ENCODE measurements at places on chromosomes 4 and X.

GRCh38 chr4:85688055-85688740 is 213.2 kb downstream of the ARHGAP24 start:
- DNase-seq = no peak

DNA sequence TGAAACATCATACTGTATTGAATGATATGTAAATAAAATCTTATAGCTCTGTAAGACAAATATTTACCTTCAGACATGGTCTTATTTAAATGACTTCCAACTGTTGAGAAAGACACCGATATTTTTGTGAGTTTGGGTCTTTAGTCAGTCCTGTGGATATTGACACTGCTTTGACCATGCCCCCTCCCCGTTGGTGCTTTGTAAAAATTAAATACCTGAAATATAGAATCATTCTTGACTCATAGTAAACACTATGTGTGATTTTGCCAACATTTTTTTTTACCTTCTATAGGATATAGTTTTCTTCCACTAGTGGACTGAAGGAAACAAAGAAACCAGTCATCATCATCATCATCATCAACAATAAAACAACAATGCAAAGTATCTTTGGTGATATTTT is 114.3 kb upstream of the HS3ST1 start:
- DNase-seq = no peak

- DNase-seq = no peak
These were observed 1577.7 kb upstream of the TENM3 start for GRCh38 chr4:180665481-180665880.

DNA sequence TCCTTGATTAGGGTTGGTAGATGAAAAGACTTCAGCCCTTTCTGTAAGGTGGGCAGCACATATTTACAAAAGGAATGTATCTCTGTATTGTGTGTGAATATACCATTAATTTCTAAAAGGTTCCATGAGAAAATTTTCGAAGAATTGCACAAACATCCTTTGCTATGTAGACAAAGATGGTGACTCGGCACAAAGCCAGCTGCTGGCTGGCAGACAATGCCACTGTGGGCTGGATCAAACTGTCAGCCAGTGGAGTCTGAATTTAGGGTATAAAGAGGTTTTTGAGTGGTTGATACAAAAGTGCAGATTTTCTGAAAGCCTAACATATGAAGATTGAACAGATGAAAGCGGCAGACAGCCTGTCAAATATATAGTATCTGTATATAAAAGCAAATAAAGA is 5.6 kb upstream of the TXK start:
- no peak for DNase-seq

- no peak for DNase-seq
These were observed 8.2 kb downstream of the TNIP3 start for GRCh38 chr4:121155893-121156292.

DNA sequence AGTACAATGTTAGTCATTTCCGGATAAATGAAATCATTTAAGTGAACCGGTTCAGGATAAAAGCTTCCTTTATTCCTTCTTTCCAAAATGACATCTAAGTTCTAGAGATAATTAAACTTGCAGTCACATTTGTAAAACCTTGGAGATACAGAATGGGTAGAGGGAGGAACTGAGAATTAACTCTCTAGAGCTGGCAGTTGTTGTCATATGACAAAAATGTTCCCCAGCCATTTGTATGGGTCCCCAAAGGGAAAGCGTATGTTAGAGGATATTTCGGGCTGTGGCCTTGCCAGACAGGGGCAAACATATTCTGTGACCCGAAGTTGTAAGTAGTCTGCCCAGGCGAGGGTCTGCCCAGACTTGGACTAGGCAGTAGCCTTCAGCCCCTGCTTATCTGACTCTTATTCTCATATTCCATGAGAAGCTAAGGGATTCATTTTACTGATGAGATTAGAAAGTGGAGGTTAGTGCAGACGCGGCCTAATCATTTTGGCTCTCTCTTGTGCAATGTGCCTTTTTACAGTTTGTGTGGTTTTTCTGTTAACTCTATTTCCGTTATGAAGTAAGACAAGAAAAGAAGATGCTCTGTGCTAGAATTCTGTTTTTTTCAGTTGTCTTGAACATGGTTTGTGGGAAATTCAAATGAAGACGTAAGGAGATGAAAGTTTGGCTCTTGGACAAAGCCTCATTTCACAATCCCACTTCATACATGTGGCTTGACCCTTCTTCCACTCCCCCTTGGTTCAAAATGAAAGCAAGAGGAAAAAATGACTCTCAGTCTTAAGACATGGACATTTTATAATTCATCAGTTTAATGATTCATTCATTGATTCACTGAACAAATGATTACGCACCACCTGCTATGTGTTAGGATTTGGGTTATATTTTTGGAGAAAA is 2394.2 kb upstream of the AGA start:
- DNase-seq = no peak

- no peak for DNase-seq
These were observed 28.9 kb downstream of the CYTL1 start for GRCh38 chr4:4990329-4990728.

- DNase-seq = no peak
These were observed 240.2 kb upstream of the GRIA3 start for GRCh38 chrX:122943918-122944317.

DNA sequence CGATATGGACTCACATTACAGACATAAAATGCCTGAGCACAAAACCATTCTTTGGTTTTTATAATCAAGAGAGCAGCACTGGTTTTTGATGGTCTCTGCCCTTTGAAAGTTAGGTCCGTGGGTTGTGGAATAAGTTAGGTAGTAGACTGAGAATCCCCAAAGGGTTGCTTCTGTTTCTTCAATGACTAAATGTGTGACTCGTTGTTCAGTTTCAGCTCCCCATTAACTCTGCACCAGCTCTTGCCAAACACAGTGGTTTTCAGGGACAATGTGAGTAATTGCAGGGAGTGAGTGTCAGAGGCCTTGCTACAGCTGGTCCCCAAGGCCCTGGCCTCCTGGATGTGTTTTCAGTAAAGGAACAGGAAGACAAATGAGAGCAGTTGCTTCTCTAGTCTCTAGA is 24.8 kb downstream of the SMIM20 start:
- DNase-seq = no peak

- DNase-seq = no peak
These were observed 9.5 kb upstream of the NAAA start for GRCh38 chr4:75950213-75950815.

DNA sequence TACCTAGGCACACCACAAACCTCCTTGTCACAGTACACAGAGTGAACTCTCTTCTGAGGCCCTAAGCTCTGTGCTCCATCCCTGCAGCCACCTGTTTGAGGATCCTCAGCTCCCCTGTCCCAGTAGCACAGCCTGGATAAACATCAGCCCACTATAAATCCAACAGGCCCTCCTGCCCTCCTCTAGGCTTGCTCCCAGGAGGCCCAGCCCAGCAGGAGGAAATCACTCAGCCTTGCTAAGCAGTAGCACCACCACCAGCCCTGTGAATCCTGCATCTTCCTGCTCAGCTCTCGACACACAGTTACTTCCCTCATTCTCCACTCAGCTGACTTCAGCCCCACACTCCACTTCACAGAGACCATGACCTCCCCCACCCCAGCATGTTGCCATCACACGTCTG is 273.9 kb downstream of the BCOR start:
- no peak for DNase-seq

DNA sequence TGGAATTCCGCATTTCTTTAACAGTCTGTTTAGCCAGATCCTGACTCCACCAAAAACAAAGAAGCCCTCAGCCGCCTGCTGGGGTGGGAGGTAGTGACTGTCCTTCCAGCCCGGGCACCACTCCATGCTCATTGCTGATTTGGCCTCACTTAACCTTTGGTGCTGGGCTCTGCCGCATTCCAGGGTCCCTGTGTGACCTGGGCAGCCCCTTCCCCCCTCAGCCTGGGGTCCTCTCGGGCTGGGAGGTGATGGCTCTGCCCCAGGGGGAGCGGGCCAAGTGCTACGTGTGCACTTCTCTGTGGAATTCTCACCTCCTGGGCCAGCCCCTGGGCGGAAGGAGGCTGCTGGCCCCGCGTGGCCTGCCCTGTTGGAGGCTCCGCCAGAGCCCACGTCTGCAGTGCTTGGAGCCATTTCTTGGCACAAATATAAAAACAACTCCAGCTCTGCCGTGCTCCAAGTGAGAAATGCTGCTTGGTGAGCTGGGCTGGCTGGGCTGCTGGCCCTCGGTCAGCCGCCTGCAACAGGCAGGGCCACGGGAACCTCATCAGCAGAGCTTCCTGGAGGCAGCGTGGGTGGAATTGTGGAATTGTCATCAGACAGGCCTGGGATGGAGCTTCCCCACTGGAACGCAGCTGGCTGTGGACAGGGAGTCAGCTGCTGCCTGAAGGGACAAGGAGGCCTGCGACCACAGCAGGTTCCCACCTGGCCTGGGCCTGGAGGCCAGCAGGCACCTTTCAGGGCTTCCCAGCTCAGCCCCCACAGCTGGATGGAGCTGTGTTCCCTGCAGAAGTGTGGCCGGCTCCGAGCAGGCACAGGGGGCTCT is 66.0 kb downstream of the TRMT44 start:
- no peak for DNase-seq

GRCh38 chr4:117010671-117011070 is 74.7 kb downstream of the TRAM1L1 start:
- DNase-seq = no peak

DNA sequence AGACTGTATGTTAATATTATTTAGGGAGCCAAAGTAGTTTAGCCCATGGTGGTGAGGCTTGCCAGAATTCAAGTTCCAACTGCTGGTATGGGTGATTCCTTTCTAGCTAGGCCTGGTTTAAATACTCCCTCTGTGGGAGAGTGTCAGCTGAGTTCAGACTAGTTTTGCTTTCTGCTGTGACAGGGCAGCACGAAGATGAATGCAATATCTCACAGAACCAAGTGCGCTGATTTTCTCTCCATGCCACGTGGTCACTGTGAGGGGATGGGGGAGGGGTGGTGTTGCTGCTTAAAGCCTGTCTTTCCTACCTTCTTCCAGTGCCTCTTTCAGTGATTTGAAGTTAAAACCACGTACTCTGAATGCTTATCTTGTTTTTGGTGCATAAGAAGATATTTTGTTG is 445.7 kb upstream of the CXorf51B start:
- DNase-seq = no peak

GRCh38 chr4:59936566-59936965 is 1263.6 kb upstream of the ADGRL3 start:
- DNase-seq = no peak

DNA sequence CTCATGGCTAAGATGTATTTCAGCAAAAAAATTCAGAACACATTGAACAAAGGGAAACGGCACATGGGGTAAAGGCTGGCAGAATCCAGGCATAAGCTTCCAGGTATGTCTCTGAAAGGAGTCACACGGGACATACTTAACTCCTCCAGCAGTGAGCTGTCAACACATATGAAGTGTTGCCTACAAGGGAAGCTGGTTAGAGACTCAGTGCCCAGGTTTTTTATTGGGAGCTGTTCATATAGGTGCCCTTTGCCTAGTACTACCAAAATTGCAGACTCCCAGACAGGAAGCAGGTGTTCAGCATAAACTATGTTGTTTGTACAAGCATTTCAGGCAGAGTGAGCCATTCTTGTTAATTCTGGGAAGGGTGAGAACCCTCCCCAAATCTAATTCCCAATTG is 77.4 kb upstream of the PUDP start:
- no peak for DNase-seq

- DNase-seq = no peak
These were observed 937 bp upstream of the PPP1R3F start for GRCh38 chrX:49268702-49269009.

- DNase-seq = no peak
These were observed 8.0 kb downstream of the PDE6B start for GRCh38 chr4:633406-633805.

- no peak for DNase-seq
These were observed 6.6 kb downstream of the TMEM156 start for GRCh38 chr4:39025552-39026085.

GRCh38 chr4:151173871-151174270 is 74.4 kb downstream of the RPS3A start:
- DNase-seq = no peak

DNA sequence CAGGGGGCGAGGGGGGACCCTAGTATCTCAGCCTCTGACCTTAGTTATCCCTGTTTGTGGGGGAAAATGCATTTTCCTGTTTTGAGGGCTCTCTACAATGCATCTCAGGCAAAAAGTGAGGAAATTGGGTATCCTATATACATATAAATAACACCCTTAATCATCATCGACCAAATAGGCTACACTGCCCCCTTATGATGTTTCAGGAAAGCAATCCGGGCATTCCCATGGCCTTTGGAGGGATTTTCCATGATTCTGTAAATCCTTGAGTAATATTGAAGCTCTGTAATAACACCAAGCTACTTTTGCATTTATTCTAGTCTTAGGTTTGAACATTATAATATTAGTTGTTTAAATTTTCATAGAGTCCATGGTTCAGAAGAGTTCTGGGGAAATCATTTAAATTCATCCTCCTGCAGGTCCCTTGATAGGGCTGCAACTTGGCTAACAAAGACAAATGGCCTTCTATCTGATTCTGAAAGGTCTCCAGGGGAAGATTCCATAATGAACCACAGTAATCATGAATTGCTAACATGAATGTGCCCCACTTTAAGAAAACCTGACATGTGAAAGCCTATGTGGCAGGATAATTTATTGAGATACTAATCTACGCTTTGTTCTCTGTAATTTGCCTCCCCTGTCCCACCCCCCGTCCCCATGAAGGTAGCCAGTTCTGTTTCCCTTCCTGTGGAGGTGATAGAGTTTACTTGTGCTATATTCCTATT is 91.5 kb upstream of the SCOC start:
- DNase-seq = no peak

GRCh38 chrX:35829501-35829900 is 31.4 kb downstream of the MAGEB16 start:
- no peak for DNase-seq

DNA sequence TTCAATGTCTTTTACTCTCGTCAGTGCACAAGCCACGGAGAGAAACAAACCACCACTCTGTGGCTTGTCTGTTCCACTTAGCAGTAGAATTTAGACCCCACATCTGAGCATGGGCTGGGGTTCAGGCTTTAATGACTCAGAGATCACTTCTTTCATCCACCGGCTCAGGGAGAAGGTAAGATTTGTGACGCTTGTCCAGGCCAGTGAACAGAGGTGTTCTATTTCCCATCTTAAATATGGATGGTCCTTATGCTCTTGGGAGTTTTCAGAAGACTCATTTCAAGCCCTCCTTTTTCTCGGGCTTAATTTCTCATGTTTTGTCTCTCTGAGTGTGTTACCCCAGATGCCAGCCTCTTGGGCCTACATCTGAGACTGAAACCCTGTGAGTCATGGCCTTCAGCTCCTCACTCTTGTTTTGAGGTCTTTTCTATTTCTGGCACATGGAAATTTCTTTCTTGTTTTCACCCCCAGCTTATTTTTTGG is 127.4 kb upstream of the SFRP2 start:
- no peak for DNase-seq

DNA sequence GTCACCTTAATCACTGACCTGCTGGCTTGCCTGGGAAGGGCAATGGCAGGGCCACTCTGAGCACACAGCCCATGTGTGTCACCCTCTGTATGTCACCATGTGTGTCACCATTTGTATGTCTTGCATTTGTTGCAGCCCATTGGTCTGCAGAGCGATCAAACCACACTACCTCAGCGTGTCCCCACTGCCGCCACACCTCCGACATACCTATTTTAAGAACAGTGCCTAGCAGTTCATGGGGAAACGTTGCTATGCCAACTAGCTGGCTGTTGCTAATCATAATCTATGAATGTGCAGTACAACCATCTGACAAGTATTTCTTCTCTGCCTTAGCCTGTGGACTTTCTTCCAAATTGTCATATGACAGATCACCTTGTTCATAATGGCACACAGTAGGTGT is 8.0 kb upstream of the CRMP1 start:
- DNase-seq = no peak
